CD4-positive, CD25-positive, alpha-beta regulatory T cell (primary cell): ENCODE measurements at places on chromosomes 6 and 20. TPM values are rescaled to one million over a fixed set of nuclear protein-coding genes. Genes with fewer than 3 reads are reported as not detected.

DNA sequence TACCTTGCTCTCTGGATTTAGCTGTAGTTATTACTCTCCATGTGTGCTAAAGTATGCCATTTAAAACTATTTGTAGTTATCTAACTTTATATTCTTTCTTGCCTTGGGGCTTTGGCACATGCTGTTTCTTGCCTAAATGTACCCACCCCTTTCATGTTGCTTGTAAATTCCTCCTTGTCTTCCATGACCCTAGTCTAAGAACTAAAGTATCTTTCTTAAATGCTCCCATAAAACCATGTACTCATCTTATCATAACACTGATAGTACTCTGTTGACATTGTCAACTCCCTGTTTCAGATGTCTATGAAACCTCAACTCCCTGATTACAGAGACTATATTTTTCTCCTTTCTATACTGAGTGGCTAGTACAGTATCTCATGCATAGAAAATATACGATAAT lies 564.9 kb upstream of the IRAK1BP1 start:
- DNase-seq = no peak

DNA sequence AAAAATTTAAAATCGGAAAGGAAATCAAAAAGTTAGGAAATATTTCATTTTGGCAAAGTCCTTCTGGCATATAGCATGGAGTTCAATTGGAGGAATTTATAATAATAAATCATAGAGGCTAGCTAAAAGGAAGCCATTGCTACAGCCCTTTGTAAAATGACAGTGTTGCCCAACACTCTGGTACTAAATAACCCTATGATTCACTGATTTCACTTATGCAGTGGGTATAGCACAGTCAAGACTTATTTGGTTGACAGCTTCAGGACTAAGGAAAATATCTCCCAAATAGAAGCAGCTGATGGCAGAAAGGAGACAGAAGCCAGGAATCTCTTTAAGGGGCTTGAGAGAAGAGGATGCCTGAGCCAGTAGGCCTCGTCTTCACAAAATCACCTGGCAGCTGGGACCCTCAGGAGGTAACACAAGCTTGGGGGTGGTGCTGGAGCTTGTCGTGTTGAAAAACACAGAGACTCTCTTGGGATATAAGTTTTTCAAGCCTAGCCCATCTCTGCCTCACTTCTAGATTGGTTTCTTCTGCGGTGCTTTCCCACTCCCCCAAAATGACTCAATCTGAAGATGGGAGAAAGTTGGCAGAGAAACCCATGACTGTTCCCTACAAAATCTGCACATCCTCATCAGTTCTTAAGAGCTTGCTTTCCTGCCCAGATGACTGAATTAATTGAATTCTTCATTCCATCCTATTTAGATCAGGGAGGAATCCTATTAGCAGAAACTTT lies 38.4 kb upstream of the EYA4 start:
- no peak for DNase-seq

GRCh38 chr6:77074037-77074713 lies 389.1 kb downstream of the HTR1B start:
- no peak for DNase-seq

GRCh38 chr20:13800728-13801134 lies 15.9 kb downstream of the NDUFAF5 start:
- no peak for DNase-seq

The AURKA gene
- total RNA-seq = 3.6 TPM

The CENPB gene
- 38.5 TPM for total RNA-seq
